HTR-8/SVneo (cell line): ENCODE measurements at places on chromosomes 4 and X.

DNA sequence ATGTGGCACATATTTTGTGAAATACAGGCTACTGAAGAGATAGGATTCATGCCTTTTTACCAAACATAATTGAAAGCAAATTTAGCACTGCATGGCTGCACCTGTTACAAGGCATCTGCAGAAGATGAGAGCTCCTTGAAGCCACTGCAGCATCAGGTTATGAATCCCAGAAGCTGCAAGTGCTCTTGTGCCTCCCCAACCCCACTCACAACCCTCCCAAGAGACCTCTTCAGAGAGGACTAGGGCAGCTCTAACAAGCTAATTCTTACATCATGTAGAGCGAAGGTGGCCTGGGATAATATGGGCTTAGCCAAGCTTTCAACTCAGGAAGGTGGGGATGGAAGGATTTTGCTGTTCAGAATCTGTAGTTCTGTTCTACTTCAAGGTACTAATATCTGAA, 27.2 kb downstream of the MFAP3L start:
- DNase-seq: no peak

- DNase-seq: no peak
Measured at GRCh38 chr4:99886146-99886545, 8.1 kb downstream of the LAMTOR3 start.

DNA sequence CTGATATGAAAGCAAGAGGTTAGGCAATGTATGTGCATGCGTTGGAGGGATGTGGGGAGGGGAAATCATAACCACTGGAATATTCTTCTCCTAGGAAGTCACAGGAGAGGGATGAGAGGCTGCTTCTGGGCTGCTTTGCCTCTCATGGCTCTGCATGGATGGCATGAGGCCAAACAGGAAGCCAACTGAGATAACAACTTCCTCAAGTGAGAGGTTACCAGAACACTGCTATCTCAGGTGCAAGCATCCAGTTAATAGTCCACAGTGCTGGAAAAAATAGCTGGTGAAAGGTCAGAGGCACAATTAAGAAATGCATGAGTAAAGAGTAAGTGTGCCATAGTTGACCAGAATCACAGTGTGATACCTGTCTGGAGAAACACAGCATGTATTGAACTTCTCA, 113.3 kb downstream of the ELOVL6 start:
- no peak for DNase-seq

GRCh38 chrX:53156207-53156596, 62.3 kb downstream of the KANTR start:
- DNase-seq: no peak

DNA sequence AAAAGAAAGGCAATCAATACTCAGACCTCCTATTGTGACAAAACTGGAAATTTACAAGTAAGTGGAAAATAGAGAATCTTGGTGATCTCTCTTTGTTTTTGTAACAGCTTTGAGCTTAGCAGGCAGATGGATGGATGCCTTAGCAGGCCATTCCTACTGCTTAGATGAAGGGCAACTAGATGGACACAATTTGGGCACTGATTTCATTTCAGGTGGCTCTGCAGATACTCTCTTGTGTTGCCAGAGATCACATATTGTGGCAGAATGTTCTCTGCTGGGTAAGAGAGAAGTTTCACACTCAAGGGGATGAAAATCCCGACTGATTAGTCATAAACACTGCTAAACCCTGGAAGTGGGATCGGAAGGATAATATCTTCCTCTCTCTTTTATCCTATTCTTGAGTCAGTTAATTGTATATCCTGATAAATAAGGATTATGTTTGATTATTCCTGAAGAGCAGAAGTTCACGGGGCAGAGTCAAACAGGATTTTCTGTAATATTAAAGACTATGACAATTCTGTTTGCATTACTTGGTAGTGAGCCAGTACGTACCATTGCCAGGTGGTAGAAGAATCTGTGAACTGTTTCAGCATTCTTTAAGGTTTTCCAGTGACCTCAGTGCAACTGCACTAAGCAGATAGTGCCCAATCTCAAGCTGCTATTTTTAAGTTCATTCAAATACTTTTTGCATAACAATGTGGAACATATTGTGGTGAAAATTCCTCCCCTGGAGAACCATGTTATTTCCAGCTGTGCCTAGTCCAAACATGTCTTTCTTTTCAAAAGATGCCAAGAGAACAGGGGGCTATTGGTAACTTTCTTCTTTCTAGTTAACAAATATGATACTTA, 974.3 kb downstream of the FSTL5 start:
- no peak for DNase-seq

- no peak for DNase-seq
Measured at GRCh38 chr4:152577708-152578396, 42.0 kb upstream of the FBXW7 start.

- peak; percentile 11 for DNase-seq
Measured at GRCh38 chr4:16794816-16795445, 103.5 kb downstream of the LDB2 start.
